ENCODE measurements at places on chromosomes 5 and 9.

- DNase-seq = no peak
Observed at GRCh38 chr9:89668216-89668865, 63.5 kb downstream of the GADD45G start.

DNA sequence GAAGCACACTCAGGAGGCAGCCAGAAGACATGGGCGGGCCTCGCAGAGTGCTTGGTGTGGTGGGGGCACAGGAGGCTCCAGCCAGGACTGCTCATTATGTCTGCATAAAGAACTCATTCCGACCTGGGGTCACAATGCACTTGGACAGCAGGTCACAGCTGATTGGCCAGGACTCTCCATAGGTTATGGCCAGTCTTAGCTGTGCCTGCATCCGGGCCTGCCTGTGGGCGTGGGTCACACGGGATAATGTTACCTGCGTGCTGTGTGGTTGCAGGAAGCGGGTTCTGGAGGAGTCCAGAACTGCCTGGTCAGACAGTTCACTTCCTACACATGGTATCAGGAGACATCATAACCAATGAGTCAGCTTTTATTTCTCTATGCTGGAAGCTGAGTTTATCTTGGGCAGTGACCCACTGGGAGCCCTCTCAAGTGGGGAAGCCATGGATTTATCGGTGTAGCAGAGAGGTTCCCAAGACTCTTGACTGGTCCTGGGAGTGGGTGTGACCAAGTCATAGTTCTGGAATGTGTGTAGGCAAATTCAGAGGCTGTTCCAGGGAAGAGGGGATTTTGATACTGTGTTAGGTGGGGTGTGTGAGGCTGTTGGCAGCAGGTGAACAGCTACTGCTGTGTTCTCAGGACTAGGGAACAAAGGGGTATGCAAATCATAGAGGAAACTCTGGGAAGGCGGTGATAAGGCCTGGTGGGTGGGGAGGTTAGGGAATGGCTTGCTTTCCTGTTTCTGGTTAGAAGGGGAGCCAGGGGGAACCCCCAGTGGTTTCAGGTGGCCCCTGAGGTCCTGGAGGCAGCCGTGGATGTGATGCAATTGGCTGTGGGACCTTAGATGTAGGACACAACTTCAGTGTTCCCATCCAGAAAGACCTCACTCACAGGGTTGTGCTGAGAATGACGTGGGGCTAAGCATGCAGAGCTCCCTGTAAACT, 51.3 kb downstream of the ARHGEF37 start:
- peak; percentile 80 for DNase-seq

GRCh38 chr5:135379046-135379654, 19.9 kb downstream of the MACROH2A1 start:
- no peak for DNase-seq

DNA sequence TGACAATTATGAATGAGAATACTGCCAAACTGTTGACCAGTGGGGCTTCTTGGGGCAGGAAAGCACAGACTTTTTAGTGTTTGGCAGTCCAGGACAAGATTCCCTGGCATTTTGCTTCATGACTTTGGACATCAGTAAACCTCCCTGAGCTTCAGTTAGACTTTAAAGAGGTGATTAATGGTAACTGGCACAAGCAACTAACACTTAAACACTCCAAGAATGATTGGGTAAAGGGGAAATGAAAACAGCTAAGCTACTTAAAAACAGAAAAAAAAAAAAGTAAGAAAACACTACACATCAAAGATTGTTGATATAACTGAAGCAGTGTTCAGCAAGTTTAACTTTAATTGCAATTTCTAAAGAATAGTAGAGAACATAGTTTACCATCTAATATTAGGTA, 13.4 kb downstream of the PAIP1 start:
- peak; percentile 16 for DNase-seq

DNA sequence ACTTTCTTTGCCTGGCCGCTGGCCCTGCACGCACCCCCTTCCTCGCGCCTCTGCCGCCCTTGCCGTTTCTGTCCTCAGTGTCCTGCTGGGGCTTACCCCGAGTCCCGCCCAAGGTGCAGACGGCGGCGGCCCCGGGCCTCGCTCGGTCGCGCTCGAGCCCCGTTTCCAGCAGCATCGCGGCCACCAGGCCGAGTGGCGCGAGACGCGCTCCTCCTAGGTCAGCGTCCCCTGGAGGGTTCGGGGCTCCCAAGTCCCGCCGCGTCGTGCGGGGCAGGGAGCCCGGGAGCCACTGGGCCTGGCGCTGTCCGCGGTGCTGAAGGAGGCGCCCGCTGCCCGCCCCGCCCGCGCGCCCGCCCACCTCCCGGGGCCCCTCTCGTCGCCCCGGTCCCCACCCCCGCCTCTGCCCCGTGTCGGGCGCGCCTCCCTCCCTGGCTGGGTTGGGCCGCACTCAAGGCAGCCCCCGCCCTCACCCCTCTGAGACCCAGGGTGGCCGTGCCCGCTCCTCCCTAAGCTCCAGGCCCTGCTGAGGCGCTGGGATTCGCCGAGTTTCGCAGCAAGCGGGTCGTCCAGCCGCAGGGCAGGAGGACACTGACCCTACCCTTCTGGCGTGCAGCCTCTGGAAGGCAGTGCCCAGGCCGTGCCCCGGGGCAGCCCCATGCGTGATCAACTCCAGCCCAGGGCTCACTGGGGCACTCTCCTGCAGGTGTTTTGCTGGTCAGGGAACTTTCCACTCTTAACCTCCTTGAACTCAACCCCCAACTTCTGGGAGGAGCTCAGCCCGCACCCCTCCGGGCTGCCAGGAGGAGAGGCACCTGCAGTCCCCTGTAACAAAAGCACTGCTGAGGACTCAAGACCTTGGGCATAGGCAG, at the start of gene LHX3:
LHX3 (minus strand) TSS at position 291 of the 869 bp plus-strand sequence; CDS start at position 175, 116 bp downstream.
- no peak for DNase-seq

DNA sequence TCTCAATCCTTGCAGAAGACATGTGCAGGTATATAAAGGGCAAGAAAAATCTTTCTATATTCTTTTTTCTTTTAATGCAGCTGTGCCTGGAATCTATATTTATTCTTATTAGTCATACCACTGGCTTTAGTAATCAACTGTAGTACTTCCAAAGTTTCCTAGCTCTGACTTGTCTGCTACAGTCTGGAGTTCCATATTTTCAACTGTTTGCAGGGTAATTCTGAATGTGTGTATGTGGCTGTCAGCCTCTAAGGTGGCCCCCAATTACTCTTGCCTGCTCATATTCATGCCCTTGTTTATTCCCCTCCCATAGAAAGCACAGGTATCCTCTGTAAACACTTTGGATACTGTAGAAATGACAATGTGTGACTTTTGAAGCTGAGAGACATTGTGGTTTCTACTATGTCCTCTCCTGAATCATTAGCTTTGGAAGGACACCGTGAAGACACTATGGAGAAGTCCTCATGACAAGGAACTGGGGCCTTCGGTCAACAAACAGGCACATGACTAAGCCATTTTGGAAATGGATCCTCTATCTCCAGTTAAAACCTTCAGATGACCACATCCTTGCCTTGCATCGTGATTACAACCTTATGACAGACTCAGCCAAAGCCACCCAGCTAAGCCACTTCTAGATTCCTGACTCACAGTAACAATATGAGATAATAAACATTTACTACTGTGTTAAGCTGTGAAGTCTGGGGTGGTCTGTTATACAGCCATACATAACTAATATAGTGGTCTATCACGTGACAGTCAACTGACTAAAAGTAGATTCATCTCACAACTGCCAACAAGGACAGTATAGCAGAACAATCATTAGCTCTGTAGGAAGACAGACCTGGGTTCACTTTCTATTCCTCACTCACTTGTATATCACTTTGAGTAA, 49.5 kb upstream of the SUSD1 start:
- DNase-seq = peak; percentile 76

DNA sequence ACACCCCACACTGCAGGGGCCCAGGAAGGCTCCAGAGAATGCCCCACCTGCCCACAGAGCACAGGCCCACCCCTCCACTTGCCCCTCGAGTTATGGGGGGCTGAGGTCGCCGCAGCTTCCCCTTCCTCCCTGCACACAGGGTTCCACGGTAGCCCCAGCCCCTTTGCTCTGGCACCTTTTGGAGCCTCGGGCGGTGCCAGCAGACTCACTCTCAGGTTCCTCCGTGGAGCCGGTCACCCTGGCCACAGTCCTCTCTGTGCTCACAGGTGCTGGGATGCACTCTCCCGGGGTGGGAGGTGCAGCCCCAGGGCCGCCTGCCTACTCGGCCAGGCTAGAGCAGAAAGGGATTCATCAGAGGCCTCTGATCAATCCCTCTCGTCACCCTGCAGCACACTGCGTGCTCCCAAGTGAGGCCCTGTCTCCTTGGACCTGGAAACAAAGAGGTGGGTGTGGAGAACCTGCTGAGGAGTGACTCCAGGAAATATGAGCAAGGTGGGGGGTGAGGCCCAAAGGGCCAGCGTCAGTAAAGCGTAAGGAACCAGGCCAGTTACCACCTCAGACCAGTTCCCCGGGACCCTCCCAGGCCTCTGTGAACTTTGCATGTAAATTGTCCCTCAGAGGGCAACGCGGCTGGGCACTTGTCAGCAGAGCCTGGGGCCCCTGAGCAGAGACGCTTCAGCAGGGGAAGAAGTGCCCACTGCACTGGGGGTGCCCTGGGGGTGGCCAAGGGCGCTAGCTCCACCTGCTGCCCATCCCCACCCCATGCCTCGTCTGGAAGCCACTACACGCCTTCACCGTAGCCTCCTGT, 167.8 kb downstream of the OLFM1 start:
- DNase-seq = no peak

DNA sequence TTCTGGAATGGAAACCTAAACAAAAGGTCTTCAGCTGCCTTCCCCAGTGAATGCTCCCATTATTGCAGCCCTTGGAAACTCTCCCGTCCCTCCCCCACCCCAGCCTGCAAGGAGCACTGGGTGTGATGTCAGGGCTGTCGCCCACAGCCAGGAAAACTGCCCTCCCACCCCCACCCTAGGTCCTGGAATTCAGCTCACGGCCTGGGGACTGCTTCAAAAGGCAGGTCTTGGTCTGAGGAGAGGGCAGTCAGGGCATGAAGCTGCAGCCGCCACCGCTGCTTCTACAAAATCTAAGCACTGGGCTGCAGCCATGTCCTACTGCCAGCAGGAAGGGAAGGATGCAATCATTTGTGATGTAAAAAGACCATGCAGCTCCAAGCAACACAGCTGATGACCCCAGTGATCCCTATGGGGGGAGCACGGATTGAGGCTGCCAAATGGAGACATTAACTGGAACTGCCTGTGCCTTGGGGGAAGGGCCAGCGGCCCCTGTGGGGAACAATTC, 11.4 kb downstream of the GRHPR start:
- no peak for DNase-seq

DNA sequence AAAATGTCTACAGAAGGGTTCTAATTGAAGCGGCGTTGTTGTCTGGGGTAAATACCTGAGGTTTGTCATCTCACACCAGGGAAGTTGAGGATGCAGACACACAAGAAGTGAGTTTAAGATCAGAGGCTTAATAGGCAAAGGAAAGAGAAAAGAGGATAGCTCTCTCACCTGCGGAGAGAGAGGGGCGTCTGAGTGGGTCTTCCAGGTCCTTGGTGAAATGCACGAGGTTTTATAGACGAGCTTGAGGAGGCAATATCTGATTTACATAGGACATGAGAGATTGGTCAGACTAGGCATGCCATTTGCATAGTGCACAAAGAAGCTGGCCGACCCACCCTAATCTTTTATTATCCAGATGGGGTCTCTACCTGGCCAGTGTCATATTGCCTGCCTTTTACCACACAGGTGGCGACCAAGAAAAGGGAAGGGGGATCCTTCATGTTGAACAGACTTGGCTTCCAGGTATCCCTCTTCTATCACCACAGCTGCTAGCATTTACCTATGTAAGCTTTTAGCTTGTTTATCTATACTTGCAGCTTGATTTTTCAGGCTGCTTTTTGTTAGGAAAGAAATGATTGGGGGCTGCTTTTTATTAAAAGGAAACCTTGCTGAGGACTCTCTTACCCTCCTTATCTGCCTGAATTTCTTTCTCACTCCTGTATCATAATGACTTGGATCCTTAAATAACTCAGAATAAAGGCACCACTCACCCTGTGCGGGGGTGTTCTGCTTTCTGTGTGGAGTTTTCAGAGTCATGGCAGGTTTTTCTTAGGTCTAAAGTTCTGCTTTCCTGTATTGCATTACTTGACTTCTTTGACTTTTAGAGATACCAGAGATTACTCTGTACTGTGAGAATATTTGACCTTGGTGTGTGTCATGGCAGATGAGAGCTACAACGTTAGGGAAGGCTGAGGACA, 9.4 kb upstream of the GLT6D1 start:
- DNase-seq = no peak

GRCh38 chr9:121557581-121558447, 58.2 kb upstream of the GGTA1 start:
- peak; percentile 89 for DNase-seq

DNA sequence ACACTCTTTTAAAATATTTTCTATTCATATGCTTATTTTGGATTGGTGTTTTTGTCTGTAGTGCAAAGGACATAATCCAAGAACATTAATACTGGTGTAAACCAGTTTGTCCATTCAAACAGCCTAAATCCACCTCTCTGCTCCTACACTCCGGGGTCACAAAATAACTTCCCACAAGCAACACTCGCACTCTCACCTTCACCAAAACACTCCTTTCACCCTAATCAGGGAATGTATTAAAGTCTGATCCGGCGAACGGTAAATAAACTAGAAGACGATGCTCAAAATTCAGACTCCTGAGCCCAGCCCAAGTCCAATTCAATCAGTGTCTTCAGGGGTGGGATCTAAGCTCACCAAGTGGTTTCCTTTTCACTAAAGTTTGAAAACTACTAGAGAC, 649 bp downstream of the AP3B1 start:
- DNase-seq = peak; percentile 15

GRCh38 chr9:124512806-124513204, 5.6 kb upstream of the NR5A1 start:
- no peak for DNase-seq

DNA sequence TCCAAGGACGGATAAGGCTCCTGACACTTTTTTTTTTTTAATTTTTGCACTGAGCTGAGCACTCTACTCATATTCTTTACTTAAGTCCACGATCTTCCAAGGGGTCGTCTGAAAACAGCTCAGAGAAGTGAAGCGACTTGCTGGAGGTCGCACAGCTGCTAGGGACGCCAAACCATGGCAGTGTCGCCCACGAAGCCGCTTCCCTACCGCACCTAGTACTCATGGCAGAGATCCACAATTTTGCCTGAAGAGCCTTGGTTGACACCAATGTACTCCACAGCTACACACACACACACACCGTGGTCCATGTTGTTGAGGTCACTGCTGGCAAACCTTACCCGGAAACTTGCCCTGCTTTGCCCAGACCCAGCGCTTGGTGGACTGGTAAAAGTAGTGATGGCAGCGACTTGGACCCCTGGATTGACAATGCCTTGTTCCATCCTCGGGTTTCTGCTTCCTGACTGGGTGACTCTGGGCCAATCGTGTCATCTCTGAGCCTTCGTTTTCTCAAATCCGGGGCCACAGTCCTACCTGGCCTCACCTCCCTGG, 521 bp upstream of the SLIT3 start:
- no peak for DNase-seq

GRCh38 chr5:95712347-95712958, 18.7 kb upstream of the RHOBTB3 start:
- peak; percentile 93 for DNase-seq

Measured in iris pigment epithelial cell (primary cell).